NCI-H774 (cell line): ENCODE measurements at places on chromosomes 6 and 20.

DNA sequence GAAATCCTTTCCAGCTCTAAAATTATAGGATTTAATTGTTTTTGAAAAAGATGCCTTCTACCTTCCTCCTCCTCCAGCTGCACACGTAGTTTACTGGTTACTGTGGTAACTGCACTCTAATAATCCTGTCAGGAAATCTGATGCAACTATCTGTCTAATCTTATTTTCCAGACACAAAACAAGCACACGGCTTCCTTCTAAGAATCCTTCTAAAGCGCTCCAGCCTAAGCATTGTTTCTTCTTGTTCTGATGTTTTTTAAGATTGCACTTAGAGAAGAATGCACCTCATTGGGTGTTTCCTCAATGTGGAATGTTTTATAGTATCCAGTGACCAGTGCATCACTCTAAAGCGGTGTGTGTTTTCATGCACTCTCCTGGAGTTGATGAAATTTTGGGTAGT is 63.6 kb downstream of the CARMIL1 start:
- DNase-seq = no peak

DNA sequence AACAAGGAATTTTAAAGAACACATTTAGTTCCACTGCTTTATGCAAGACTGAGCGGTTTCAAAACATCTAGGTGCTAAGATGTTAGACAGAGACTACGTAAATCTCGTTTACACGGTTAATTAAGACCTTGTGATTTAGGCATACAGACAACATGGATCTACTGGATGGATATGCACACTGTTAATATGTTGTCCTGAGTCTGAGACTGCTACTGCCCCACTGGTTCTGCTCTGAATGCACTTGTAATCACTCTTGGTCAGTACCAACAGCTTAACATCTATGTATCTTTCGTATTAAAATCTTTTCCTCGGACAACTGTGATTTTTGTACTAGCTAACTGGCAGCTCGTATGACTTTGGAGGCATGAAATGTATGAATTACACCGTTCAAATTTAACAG is 3.1 kb downstream of the MAN1A1 start:
- DNase-seq = no peak

DNA sequence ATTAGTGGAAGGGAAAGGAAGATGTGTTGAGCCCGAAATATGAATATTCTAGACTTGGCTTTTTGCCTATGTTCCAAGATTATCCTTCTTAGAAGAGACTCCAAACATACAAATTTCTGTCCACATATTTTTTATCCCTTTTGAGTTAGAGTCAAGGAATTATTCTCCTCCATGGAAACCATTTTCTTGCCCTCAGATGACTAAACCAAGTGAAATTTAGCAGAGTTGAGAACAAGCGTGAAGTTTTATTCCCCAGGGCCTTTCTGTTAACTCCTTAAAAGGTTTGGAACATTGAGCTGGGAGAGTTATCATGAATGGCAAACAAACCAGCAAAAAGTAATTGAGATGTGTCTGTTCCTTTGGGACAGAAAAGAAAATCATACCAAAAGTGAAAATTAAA is 286.1 kb upstream of the PLCB4 start:
- DNase-seq = no peak

DNA sequence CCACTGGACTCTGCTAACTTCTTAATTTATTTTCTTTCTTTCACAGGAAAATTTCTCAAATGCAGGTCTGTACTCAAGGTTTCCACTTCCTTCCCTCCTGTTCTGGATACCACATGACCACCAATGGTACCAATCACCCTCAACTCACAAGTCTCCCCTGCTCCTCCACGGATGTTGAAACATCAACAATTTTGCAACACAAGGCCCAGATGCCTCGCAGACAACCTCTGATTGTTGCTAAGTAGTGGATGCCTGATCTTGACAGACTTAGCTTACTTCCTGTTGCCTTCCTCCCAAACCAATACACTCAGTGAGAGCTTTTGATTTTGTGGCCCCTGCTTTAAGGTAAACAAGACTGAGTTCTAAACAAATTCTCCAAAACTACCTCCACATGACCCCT is 146.6 kb downstream of the FRK start:
- DNase-seq = no peak

DNA sequence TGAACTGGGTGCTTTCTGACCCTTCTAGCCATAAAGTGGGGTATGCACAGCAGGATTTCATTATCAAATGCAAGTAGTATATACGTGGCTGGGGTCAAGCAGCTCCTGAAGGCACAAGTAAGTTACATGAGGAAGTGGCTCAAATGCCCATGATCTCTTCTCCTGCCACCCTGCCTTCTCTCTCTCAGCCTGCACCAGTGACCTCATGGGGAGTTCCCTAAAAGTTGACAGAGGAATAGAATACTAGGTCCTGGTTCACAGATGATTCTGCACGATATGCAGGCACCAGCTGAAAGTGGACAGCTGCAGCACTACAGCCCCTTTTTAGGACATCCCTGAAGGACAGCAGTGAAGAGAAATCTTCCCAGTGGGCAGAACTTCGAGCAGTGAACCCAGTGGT is 282.0 kb downstream of the BCKDHB start:
- no peak for DNase-seq

DNA sequence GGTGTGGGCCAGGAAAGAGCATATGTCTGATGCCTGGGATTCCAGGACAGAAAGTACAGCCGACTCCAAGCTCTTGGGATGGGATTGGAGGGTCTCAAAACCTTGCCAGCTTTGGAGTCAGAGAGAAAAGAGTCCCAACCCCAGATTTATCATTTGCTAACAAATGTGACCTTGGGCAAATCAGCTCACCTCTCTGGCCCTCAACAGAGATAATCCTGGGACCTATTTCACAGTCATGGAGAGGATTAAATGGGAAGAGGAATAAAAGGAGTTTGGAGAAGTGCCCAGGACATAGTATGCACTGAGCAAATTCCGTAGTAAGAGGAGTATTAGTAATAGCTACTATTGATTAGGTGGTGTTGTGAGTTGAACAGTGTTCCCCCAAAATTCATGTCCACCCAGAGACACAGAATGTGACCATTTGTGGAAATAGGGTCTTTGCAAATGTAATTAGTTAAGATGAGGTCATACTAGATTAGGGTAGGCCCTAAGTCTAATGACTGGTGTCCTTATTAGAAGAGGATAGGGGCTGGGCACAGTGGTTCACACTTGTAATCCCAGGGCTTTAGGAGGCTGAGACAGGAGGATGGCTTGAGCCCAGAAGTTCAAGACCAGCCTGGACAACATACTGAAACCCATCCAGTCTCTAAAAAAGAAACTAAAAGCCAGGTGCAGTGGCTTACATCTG is 17.1 kb downstream of the RIPOR3 start:
- no peak for DNase-seq
